ENCODE measurements at places on chromosomes 6 and 20.

DNA sequence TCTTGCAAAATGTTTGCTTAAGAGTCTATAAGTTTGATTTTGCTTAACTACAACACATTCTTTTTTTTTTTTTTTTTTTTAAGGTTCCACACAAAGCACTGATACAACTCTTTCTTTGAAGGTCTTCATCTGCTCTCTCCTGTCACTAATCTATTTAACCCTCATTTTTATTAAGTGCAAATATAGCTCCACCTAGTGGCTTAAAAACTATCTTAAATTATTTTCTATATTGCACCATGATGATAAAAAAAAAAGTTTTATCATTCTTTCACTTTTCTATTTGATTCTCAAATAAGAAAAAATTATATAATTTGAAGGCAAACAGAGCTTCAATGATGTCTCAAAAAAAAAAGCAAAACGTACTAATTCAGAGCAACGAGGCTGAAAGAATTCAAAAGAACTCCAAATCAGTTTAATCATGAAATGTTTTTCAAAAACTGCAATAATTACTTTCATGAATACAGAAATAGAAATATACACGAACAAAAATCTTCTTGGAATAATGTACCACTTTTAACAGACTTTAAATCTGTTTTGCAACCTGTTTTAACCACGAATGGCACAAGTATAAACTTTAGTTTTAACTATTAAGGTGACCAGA, 12.8 kb downstream of the ESF1 start:
- DNase-seq = peak; percentile 60

DNA sequence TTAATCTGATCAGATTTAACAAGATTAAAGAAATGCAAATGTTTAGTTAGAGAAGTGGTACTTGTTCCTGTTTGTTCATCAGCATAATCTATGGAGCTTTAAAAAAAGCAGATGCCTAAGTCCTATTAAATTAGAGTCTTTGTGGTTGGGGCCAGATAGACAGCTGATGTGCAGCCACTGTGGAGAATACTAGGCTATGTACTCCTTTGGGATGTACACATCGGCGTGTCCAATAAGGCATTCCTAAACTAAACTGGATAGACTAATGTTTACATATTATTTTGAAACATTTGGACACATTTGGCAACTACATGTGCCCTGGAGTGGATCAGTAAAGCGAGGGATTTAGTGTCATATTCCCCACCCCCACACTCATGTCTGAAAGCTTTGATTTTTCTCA, 459.5 kb downstream of the LMBRD1 start:
- no peak for DNase-seq

DNA sequence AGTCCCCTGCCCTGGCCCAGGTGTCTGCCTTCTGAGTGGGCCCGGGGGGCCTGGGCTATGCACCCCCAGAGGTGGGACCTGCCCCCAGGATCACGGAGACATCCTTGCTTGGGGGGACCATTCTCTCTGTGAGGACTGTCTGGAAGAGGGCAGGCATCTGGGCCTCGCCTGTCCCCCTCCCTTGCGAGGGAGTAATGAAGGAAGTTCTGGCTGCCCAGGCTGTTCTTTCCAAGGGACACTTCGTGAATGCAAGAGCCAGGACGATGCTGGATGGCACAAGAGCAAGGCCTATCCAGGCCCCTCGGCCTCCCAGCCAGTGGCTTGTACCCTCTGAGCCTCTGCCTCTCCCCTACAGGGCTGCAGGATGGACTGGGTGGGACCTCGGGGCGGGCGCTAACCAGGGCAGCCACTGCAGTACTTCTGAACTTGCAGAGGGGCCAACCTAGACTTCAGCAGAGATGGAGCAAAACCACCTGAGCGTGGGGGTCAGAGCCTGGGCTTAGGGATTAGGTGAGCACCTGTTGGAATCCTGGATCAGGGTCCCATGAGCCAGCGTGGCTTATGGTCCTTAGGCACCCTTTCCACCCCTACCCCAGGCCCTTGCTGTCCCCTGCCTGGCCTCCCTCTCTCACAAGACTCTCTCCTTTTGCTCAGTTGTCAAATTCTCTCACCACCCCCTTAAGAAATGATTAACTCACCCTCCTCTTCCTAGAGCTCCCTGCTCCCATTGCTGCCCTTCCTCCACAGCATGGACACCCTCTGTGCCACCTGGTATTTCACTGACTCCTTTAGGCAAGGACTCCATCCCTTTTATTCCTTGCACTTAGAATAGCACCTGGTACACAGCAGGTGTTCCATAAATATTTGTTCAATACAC, 53.2 kb downstream of the CTCFL start:
- no peak for DNase-seq

DNA sequence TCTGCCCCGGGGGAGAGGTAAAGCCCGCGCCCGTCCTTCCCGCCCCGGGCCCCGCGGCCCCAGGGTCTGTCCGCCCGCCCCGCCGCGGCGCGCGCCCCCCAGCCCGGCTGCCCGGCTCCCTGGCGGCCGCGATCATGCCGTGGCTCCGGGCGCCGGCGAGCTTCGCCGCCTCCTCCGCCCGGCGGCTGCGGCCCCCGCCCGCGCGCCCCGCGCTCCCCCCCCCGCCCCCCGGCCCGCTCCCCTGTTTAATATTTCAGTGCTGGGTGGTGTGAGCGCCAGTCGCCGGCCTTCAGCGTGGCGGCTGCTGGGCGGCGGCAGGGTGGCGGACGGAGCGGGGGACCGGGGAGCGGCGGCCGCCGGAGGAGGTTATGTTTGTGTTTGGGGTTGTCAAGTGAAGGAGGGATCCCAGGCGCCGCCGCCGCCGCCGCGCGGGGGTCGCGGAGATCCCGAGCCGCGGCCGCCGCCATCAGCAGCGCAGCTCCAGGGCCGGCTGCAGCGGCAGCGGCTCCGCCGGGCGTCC, at the start of gene HIVEP1:
TSS of gene HIVEP1 (plus strand) at position 275 of the 520 bp plus-strand sequence. CDS start 3,317 bp downstream, outside the sequence.
- DNase-seq = peak; percentile 34

DNA sequence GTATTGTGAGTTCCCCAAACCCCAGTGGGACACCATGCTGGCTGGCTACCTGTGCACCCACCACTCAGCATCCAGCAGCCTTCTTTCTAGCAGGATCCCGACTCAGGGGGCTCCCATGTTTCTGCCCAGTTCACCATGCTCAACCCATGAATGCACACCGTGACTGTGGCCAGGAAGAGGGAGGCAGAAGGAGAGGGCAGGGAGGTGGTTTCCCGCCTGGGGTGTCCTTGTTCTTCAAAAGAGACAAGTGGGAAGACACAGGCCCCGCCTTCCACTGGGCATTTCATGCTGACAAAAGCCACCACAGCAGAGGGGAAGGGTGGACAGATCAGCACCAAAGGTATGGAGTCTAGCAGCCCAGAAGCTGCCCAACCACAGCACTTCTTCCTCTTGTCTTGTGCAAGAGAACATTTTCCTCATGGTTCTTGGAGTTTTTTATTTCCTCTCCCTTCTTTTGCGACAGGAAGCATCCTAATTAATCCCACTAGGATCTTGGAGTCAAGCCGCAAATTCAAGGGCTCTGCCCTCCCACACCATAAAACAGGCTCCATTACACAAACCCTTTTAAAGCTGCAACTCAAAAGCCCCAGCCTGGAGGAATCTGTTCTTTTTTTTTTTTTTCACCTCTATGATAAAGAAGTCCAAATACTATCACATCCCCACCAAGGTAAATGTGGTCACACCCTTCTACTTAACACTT, 13.5 kb upstream of the ANKRD60 start:
- DNase-seq = no peak
